ENCODE measurements at places on chromosomes 7 and 10.

GRCh38 chr10:31599626-31600504, 280.8 kb downstream of the ZEB1 start:
- no peaks in the 10 kb centered on the region for H3K27me3 ChIP-seq
- peaks cover 10% of the 10 kb centered on the region for H3K4me1 ChIP-seq
- no peak overlapping the region for H3K4me3 ChIP-seq
- DNase-seq, result no peak

DNA sequence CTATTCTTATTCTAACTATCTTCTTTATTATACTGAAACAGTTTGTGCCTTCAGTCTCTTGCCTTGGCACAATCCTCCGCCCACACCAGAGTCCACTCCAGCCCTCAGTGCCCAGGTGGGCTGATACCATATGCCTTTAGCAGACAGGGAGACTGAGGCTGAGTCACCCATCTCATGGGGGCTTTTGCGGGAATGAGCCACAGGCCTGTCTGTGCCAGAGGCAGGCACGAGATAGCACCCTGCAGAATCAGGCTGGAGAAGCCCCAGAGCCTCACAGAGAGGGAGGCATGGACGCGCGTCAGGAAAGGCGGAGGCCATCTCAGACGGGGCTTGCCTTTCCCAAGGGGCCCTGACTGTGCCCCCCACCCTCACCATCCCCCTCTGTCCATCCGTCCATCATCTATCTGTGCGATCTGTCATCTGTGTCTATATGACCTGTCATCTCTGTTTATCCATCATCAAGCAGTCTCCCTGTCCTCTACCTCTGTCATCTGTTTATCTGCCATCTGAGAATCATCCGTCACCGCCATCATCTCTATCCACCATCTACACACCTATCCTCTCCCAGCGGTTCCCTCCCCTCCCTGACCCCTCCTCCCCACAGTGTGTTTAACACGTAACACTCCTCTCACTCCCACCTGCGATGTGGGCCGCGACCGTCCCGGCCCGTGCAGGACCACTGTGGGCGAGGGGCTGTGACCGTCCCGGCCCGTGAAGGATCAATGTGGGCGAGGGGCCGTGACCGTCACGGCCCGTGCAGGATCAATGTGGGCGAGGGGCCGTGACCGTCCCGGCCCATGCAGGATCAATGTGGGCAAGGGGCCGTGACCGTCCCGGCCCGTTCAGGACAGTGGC, 7.3 kb upstream of the ADAP1 start:
- H3K27me3 ChIP-seq, result no peaks in the 10 kb centered on the region
- no peak overlapping the region for H3K27ac ChIP-seq
- DNase-seq, result peak; percentile 41
- no peak overlapping the region for H3K4me3 ChIP-seq
- H3K36me3 ChIP-seq, result no peaks in the 10 kb centered on the region

GRCh38 chr7:30733691-30734090, 18.2 kb upstream of the INMT start:
- H3K4me3 ChIP-seq, result no peak overlapping the region
- DNase-seq, result no peak
- H3K36me3 ChIP-seq, result no peaks in the 10 kb centered on the region
- H3K4me1 ChIP-seq, result peaks cover 36% of the 10 kb centered on the region

GRCh38 chr7:2614631-2615330, 17.0 kb upstream of the TTYH3 start:
- no peak overlapping the region for H3K4me3 ChIP-seq
- DNase-seq, result no peak
- no peaks in the 10 kb centered on the region for H3K4me1 ChIP-seq
- no peaks in the 10 kb centered on the region for H3K27me3 ChIP-seq
- no peak overlapping the region for H3K27ac ChIP-seq

DNA sequence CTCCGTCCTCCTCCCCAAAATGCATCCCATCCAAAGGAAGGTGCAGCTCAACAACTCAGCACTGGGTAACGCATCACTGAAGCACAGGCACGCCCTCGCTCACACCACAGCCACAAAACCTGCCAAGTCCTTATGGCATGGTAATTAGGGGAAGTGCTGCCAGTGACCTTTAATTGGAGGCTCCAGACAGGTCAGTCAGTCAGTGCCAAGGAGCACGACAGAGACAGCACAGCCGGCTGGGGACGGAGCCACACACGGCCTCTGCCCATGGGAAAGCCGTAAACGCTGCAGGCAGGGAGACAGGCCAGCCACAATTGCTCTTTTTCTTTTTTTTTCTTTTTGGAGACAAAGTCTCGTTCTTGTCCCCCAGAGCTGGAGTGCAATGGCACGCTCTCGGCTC, 146.5 kb downstream of the MAD1L1 start:
- H3K4me1 ChIP-seq, result peaks cover 11% of the 10 kb centered on the region
- H3K36me3 ChIP-seq, result no peaks in the 10 kb centered on the region
- no peak overlapping the region for H3K4me3 ChIP-seq
- no peak for DNase-seq

DNA sequence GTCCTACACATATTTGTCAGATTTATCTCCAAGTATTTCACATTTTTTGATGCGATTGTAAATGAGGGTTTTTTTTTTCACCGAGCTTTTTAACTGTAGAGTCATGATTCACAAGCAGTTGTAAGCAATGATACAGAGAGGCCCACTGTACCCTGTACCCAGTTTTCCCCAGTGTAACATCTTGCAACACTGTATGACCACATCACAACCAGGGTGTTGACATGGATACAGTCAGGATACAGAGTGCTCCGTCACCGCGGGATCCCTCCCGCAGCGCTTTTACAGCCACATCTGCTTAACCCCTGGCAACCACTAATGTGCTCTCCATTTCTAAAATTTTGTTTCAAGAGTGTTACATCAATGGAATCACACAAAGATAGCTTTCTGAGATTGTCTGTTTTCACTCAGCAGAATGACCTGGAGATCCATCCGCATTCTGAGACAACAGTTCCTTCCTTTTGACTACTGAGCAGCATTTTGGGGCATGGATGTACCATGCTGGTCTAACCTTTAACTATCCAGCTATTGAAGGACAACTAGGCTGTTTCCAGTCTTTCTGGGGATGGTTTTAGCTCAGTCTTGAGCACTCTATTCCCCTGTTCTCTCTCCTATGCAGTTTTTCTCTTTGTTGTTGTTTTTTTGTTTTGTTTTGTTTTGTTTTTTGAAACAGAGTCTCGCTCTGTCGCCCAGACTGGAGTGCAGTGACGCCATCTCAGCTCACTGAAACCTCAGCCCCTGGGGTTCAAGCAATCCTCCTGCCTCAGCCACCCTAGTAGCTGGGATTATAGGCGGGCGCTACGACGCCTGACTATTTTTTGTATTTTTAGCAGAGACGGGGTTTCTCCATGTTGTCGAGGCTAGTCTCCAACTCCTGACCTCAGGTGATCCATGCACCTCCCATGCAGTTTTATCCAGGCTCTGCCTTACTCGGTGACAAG, 25.9 kb downstream of the GPRIN2 start:
- no peak for DNase-seq
- H3K4me1 ChIP-seq, result no peaks in the 10 kb centered on the region
- H3K4me3 ChIP-seq, result no peak overlapping the region
- no peak overlapping the region for H3K27ac ChIP-seq
- H3K36me3 ChIP-seq, result no peaks in the 10 kb centered on the region
- no peaks in the 10 kb centered on the region for H3K27me3 ChIP-seq

DNA sequence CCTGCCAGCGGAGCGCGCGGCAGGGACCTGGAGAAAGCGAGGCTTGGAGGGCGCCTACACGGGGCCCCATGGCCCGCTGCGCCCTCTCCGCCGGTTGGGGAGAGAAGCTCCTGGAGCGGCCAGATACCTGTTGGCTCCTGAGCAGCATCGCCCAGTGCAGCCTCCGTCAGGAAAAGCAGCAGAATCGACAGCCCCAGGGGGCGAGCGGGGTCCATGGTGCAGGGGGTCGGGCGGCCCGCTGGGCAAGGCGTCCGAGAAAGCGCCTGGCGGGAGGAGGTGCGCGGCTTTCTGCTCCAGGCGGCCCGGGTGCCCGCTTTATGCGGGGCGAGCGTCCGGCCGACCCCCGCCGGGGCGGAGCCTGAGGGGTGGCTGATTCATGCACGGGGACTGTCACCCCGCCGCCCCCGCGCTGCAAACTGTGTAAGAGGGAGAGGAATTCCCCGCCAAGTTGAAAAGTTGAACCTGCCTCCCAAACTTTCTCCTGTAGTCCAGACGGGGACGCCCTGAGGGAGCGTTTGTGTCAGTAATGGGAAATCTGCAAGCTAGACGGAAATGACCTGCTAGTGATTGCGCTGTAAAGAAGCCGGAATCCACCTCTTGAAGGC, at the start of gene TFPI2:
TSS of gene TFPI2 (minus strand) at position 290 of the 605 bp plus-strand sequence. CDS start at position 215, 75 bp downstream.
- no peaks in the 10 kb centered on the region for H3K4me1 ChIP-seq
- no peaks in the 10 kb centered on the region for H3K27me3 ChIP-seq
- H3K27ac ChIP-seq, result no peak within 1 kb of the TSS
- H3K36me3 ChIP-seq, result no peaks in the 10 kb centered on the region

DNA sequence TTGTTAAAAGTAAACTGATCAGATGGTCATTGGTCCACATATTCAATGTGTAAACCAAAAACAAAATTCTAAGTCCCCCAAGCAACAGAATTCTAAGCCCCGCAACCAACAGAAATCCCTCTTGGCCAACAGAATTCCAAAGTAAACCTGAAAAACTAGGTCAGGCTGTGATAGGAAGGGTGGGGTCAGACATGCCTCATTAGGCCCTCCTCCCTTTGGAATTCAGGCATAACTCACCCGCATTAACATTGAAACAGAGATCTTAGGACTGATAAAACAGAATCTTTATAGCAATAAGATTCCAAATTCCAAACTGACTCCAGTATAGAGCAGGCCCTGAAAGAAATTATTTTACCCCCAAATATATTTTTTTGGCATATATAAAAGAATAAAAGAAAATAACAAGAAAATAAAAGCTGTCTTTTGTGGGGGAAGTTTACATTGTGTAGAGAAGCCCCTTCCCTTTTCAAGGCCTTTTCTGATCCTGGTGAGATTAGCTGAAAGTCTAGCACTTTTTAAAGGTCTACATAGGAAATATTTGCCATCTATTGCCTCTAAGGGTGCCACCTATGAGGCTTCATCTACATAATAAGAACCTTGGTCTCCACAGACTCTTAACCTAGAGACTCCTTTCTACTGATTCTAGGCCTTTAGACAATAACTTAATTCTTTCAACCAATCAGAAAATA, 30.5 kb downstream of the GNAT3 start:
- no peaks in the 10 kb centered on the region for H3K27me3 ChIP-seq
- H3K4me3 ChIP-seq, result no peak overlapping the region
- no peaks in the 10 kb centered on the region for H3K4me1 ChIP-seq
- no peak overlapping the region for H3K27ac ChIP-seq
- H3K36me3 ChIP-seq, result no peaks in the 10 kb centered on the region

DNA sequence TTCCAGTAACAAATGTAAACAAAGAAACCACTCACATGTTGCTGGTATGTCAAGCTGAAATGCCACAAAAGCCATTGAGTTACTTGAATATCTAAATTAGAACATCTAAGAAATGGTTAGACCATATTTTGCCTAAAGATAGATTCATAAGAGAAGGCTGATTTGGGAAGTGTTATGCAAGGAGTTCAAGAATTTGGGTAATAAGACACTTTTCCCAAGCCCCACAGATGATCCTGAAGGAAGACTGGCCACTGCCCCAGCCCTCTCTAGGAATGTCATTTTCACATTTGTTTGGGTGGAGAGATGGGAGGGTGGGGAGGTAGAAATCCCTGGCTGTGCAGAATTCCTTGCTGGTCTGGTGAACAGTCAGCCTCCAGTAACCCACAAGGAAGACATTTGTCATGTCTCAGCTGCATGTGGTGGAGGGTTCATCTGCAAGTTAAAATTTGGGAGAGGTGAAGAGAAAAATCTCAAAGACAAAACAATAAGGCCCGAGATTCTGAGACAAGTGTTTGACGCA, 427.2 kb upstream of the KLF6 start:
- no peaks in the 10 kb centered on the region for H3K27me3 ChIP-seq
- no peak overlapping the region for H3K4me3 ChIP-seq
- DNase-seq, result no peak
- no peaks in the 10 kb centered on the region for H3K36me3 ChIP-seq
- H3K27ac ChIP-seq, result no peak overlapping the region

DNA sequence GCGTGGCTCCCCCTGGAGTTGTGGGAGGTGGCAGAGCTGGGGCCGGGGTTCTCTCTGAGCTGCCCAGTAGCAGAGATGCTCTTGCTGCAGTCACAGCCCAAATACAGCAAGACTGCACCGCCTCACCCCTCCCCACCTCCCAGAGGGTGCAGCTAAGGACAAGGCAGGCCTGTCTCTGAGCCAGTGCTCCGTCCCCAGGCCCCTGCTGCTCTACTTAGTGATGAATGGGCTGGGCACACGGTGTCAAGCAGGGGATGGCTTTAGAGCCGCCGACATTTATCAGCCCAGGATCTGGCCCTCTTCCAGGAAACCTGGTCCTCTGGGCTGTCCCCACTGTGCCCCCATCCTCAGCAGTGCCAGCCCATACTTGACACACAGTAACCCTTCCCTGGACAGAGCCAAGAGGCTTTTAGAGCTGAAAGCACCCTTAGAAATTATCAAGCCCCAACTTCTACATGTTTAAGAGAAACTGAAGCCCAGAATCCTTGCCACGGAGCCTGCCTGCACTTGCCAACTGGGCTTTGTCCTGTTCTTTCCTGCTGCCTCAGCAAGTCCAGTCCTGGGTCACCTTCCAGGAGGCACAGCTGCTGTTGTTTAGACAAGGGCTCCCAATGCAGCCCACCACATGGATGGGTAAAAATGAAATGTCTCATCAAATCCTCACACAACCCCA, 137.1 kb upstream of the UNC5B start:
- H3K27ac ChIP-seq, result no peak overlapping the region
- H3K27me3 ChIP-seq, result no peaks in the 10 kb centered on the region
- no peaks in the 10 kb centered on the region for H3K36me3 ChIP-seq
- H3K4me1 ChIP-seq, result no peaks in the 10 kb centered on the region
- DNase-seq, result no peak
- no peak overlapping the region for H3K4me3 ChIP-seq

- no peak overlapping the region for H3K27ac ChIP-seq
- no peaks in the 10 kb centered on the region for H3K36me3 ChIP-seq
- H3K27me3 ChIP-seq, result peaks cover 10% of the 10 kb centered on the region
- no peaks in the 10 kb centered on the region for H3K4me1 ChIP-seq
Observed at GRCh38 chr10:133158756-133159610, 1.0 kb upstream of the KNDC1 start.

- H3K4me1 ChIP-seq, result no peaks in the 10 kb centered on the region
- peak overlapping the region; percentile 61 for H3K27ac ChIP-seq
- DNase-seq, result no peak
Observed at GRCh38 chr10:79390551-79391229, 43.4 kb downstream of the PPIF start.

DNA sequence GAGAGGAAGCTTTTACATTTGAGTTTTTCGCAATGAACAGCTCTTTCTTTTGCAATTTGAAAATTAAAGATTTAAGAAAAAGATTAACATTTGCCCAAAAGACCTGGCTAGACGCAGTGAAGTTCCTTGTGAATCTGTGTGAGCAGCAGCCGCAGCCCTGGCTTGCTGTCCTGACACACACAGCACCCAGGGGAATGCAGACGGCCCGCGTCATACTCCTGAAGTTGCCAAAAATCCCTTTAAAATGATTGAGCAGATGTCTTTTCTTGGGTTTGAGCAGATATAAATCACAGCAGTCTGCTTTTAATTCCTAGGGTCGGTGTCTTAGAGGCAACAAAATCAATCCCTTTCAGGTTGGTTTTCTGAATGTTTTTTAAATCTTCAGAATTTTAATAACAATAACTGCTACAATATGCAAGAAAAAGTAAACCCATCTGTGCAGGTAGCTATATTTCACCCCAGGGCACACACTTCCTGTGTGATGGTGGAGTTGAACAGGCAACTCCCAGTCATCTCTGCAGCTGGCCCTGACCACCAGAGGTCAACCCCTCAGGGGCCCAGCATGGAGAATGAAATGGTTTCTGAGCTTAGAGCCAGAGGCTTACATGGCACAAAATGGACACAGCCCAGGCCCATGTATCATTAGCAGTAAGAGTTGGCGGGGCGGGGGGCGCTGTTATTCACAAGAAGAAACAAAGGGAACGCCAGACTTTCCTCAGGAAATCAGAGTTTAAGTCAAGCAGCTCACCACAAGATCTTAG, 32.2 kb upstream of the TRIL start:
- no peak overlapping the region for H3K27ac ChIP-seq
- H3K27me3 ChIP-seq, result no peaks in the 10 kb centered on the region
- no peaks in the 10 kb centered on the region for H3K4me1 ChIP-seq
- H3K36me3 ChIP-seq, result no peaks in the 10 kb centered on the region
- no peak overlapping the region for H3K4me3 ChIP-seq
